ENCODE measurements at places on chromosomes 7 and 10.
A peak's percentile ranks its signal among the peaks of the same experiment; 100 is the strongest.

- DNase-seq = no peak
Observed at GRCh38 chr7:1271046-1271445, 38.4 kb downstream of the UNCX start.

DNA sequence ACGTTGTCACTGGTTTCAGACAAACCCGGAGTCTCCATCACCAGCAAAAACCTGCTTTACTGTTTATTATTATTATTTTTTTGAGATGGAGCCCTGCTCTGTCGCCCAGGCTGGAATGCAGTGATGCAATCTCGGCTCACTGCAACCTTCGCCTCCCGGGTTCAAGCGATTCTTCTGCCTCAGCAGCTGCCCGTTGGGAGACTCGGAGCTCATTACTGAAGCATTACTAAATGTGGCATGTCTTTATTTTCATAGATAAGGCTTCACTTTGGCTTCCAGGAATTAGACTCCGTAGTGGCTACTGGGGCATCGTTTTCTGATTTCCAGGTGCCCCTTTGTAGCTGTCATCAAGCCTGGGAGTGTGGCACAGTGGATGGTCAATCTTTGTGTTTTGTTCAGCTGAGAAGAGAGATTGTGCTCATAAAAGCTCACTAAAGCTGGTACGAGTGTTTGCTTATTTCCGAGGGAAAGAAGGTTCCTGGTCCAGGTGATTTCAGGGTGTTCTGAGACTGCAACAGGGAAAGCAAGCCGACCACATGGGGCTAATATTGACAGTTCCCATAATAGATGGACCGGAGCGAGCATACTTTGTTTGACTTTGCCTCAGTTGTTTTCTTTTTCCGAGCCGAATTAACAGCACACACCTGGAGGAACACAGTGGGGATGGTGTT is 163.1 kb downstream of the CAMK1D start:
- no peak for DNase-seq

DNA sequence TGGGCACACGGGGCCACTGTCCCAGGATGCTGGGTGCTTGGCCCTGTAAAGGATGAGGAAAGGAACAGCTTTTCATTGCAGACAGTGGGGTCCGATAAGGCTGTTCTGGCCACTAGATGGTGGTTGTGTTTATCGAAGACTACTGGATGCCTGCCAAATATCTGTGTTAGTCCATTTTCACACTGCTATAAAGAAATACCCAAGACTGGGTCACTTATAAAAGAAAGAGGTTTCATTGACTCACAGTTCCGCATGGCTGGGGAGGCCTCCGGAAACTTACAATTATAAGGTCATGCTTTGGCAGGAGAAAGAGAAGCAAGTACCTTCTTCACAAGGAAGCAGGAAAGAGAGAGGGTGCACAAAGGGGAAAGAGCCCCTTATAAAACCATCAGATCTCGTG is 32.2 kb upstream of the GARS1 start:
- no peak for DNase-seq

- DNase-seq = no peak
Observed at GRCh38 chr7:152931633-152932032, 172.1 kb downstream of the ACTR3B start.

- no peak for DNase-seq
Observed at GRCh38 chr7:132140341-132140740, 435.9 kb downstream of the PLXNA4 start.

GRCh38 chr10:58963723-58964124 is 212.7 kb upstream of the PHYHIPL start:
- DNase-seq = no peak

- DNase-seq = no peak
Observed at GRCh38 chr10:1346201-1346600, 290.0 kb downstream of the WDR37 start.

DNA sequence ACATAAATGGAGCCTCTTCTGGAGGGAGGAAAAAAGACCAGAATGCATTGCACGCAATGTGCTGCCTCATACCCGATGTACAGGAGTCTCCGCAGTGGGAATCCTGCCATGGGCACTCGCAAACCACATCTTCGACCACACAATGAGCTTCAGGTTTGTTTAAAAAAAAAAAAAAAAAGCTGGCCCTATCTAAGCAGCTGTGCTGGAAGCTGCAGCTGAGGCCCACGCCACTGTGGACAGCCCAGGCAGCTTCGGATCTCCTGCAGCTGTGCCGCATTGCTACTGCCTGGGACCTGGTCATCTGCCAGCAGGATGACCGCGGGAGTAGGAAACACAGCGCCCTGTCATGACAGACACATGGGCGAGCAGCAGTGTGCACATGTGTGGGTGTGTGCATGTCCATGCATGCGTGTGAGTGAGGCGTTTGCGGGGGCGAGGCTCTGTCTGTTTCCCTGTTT is 26.0 kb downstream of the EN2 start:
- no peak for DNase-seq

- no peak for DNase-seq
Observed at GRCh38 chr7:94375691-94376090, 19.0 kb upstream of the COL1A2 start.

GRCh38 chr7:24381894-24382505 is 98.0 kb downstream of the NPY start:
- DNase-seq = no peak

DNA sequence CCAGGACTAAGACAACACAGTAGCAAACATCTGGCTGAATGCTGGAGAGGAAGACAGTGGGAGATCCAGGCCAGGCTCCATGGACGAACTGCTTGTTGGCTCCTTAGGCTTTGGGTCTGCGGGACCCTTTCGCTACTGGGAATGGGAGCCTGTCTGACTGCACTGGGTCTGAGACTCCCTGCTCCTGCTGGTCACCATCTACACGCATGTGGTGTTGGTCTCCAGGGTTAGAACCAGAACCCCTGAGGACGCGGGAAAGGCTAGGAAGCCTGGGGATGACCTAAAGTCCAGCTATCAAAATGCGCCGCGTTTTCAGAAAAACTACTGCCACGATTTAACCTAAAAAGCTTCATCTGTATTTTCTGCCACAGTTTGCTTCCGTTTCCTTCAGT is 817 bp upstream of the DNAJB6 start:
- DNase-seq = no peak

DNA sequence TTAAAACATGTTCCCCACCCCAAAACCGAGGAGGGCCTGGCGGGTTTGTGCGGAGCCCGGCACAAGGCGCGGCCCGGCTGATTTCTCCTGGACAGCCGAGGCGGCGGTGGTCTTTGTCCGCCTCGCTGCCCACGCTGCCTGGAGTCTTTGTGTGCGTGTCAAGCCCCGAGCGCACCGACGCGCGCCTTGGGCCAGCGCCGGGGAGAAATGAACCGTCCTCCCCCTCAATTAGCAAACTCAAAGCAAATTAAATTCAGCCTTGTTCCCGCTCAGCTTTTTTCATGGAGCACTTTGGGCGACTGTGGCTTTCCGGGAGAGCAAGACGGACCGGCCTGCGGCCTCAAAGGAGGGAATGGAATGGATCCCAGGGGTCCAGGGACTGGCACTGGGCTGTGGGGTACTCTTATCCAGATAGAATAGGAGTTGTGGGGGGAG is 4.1 kb downstream of the EMX2 start:
- no peak for DNase-seq

- DNase-seq = no peak
Observed at GRCh38 chr7:137418841-137419240, 75.3 kb upstream of the PTN start.

GRCh38 chr10:74099836-74100235 is 50.8 kb downstream of the AP3M1 start:
- no peak for DNase-seq

DNA sequence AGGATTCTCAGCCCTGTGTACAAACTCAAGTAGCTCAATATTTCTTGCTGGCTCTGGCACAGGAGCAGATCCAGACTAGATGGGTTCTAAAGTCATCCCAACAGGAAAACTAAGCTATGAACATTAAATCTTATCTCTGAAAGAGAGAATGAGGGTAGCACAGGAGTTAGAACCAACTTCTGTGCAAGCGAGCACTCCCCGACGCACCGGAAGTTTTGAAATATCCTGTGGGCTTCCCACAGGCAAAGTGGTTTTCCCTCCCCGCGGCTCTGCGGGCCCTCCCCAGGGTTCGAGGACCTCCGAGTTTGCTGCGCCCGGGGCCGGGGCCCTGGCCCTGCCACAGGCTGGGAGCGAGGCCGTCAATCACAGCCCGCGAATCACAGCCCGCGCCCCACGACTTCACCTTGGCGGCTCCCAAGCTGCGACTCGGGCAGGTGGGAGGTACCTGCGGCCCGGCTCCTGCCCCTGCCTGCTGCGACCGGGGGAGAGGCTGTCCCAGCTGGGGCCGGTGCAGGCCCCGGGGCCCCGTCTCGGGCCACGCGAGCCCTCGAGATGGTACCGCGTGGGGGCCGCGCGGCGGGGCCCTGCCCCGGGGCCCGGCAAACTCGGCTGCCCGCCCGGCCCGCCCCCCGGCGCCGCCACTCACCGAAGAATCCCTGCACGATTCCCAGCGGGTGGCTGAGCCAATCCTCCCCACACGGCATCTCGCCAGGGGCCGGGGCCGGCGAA is 598 bp downstream of the MCMBP start:
- DNase-seq = peak; percentile 61

- no peak for DNase-seq
Observed at GRCh38 chr10:3873728-3874461, 88.9 kb upstream of the KLF6 start.

DNA sequence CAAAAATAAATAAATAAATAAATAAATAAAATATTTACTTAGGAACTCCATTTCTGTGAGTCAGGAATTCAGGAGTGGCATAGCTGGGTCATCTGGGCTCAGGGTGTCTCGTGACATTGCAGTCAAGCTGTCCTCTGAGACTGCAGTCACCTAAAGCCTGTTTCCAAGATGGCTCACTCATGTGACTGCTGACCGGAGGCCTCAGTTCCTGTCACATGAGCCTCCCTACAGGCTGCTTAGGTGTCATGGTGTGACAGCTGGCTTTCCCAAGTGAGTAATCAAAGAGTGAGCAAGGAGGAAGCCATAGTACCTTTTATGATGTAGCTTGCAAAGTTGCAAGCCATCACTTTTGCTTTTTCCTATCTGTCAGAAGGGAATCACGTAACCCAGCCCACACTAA is 128.6 kb upstream of the KCTD7 start:
- no peak for DNase-seq

GRCh38 chr10:14545827-14546226 is 215.1 kb upstream of the FRMD4A start:
- no peak for DNase-seq

GRCh38 chr10:131746785-131747184 is 154.0 kb upstream of the PPP2R2D start:
- no peak for DNase-seq

DNA sequence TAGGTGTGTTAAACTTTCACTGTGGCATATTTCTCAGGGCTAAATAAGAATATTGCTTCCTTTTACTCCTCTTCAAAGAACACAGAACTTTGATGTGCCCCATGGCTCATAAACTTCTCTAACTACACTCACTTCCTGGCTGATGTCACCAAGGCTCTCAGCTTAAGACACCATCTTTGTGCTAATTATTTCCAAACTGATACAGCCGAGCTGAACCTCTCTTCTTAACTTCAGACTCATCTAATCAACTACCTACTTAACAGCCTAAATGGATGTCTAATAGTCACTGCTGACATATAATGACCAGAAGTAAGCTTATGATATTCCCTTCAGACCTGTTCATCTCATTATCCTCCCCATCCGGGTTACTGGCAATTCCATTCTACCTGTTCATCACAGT is 3.6 kb downstream of the C10orf67 start:
- DNase-seq = no peak

DNA sequence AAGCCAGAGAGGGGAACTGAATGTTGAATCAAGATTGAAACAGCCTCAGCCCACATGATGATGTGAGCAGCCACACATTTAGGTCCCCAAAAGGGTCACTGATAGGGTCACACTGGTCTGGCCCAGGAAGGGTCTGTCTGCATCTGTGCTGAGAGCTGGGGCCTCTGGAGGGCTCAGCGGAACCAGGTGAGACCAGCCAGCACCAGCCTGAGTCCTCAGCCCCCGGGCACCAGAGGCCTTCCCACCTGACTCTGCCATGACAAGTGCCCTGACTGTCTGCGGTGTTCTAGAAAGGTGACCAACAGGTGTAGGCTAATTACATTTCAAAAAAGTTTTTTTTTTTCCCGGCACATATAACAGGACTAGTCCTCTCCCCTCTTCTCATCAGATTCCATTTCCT is 76.2 kb downstream of the WDR11 start:
- DNase-seq = no peak

DNA sequence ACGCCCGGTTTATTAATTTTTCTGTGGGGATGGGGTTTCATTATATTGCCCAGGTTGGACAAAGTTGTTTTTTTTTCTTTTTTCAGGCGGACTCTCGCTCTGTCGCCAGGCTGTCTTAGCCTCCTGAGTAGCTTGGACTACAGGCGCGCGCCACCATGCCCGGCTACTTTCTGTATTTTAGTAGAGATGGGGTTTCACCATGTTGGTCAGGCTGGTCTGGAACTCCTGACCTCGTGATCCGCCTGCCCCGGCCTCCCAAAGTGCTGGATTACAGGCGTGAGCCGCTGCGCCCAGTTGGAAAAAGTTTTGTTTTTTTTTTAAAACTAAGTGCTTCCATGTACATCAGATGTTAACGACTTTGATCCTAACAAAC is 542 bp upstream of the ZNF394 start:
- no peak for DNase-seq

Measured in stimulated activated CD4-positive, alpha-beta T cell treated with anti-CD3 and anti-CD28 coated beads, Interleukin-4, amount 100 ng/mL, for 1 hour (primary cell).